ENCODE measurements at places on chromosomes 7 and 10.

- DNase-seq = no peak
Measured at GRCh38 chr7:16007911-16008310, 321.4 kb upstream of the MEOX2 start.

DNA sequence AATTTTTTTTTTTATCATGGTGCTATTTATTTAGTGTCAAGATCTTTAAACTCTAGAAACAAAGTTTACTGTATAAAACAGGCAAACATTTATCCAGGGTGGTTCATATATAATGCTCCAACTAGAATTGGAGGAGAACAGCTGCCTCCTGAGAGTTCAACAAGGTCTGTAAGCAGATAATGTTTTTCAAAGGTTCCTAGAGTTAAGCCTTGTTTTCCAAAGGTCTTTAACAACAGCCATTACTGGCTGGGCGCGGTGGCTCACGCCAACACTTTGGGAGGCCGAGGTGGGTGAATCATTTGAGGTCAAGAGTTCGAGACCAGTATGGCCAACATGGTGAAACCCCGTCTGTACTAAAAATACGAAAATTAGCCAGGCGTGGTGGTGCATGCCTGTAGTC, 316.7 kb downstream of the CCDC3 start:
- DNase-seq = no peak

DNA sequence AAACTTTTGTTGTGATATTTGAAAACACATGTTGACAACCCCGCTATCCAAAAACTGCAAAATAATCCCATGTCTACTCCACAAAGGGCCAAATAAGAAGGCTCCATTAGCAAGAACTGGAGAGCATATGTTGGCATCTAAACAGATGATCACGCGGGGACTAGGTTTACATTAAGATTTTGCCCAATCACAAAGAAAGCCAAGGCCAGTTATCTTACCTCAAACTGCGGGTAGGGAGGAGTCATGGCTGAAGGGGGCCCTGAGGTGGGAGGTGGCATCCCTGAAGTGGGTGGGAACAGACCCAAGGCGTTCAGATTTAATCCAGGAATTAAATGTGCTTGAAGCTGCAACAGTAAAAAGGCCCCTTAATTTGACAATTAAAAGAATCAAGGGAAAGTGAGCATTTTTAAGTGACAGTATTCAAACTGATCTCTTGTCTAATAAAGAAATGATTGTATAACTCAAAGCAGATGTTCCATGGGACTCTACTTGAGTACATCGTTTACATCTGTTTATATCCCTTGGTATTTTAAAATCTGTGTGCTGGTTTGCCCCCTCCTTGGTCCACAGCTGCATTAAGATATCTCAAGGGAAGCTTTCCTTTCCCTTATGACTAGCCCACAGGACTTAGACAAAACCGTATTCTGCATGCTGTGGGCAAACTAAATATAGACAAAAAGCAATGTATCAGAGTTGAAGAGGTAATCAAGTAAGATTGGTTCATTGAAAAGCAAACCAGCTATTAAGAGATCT, 42.9 kb downstream of the MALSU1 start:
- no peak for DNase-seq

GRCh38 chr10:10798864-10799192, 218.8 kb upstream of the CELF2 start:
- DNase-seq = no peak

- no peak for DNase-seq
Measured at GRCh38 chr10:77539147-77539935, 98.3 kb downstream of the KCNMA1 start.

DNA sequence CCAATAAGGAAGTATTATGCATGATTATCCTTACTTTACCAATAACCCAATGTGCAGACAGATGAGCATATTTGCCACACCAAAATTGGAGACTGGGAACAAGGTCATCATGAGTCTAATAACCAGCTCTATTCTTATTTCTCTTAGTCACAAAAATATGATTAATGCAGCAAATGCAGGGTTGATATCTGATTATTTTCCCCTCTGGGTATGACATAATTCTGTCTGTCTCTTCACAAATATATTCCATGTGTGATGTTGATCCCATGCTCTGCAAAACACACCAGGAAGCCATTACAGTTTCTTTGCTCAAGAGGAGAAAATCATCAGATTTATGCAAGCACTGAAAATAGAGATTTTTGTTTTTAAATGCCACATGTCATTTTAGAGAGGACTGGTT, 196.5 kb upstream of the DGKB start:
- DNase-seq = no peak

DNA sequence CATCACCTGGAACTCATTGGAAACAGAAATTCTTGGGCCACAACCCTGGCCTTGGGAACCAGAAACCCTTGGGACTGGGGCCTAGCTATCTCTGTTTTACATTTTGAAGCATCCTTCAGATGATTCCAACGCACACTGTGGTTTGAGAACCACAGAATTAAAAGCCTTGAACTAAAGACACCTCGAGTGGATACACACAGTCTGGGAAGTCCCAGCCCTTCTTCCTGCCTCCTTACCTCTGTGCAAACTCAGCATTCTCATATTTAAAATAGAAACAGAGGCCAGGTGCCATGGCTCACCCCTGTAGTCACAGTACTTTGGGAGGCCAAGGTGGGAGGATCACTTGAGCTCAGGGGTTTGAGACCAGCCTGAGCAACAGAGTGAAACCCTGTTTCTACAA, 12.9 kb downstream of the NPFFR1 start:
- DNase-seq = no peak

All from KBM-7 (cell line).